ENCODE measurements at places on chromosomes 6 and 20. TPM values are rescaled to one million over a fixed set of nuclear protein-coding genes. Genes with fewer than 3 reads are reported as not detected.

DNA sequence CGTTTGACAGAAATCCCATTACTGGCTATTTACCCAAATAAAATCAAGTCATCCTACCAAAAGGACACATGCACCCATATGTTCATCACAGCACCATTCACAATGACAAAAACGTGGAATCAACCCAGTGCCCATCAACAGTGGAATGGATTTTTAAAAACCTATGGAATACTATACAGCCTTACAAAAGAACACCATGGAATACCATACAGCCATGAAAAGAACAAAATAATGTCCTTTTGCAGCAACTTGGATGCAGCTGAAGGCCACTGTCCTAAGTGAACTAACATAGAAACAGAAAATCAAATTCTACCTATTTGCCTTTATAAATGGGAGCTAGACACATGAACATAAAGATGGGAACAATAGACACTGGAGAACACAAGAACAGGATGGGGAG, 17.4 kb upstream of the IPCEF1 start:
- peak overlapping the region; percentile 48 for H3K27ac ChIP-seq
- DNase-seq = no peak
- H3K27me3 ChIP-seq = no peaks in the 10 kb centered on the region
- H3K36me3 ChIP-seq = no peaks in the 10 kb centered on the region
- H3K4me1 ChIP-seq = peaks cover 32% of the 10 kb centered on the region

- H3K36me3 ChIP-seq = no peaks in the 10 kb centered on the region
- no peak overlapping the region for H3K4me3 ChIP-seq
- no peaks in the 10 kb centered on the region for H3K4me1 ChIP-seq
- H3K27ac ChIP-seq = no peak overlapping the region
- DNase-seq = no peak
- H3K27me3 ChIP-seq = no peaks in the 10 kb centered on the region
These were observed 9.0 kb downstream of the OR2B6 start for GRCh38 chr6:27966044-27966443.

DNA sequence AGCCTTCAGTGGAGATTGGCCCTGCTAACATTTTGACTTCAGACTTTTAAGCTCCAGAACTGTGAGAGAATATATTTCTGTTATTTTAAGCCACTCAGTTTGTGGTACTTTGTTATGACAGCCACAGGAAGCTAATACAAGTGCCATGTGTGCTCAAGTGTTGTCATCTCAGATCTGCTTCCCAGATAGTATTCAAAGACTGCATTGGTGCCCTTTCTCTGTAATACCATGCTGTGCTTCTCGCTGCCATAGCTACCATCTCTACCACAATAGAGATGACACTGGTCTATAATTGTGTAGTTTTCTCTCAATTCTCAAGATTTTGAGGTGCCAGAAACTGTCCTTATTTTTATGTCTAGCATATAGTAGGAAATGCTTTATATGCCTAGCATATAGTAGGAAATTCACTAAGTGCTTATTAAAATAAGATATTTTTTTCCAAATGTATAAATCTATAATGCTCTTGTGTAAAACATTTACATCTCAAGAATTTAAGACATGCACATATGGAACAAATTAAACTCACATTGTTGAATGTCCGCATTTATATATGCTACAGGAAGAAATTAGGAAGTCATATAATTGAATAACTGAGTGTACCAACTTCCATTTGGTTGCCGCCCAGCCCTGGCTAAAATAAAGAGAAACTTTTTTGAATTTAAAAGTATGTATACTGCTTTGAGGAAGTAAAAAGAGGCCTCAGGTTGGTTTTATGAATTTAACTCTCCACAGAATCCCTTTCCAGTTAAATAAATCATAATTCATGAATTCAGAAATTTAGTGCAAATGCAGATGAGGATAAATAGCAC, 77.6 kb downstream of the TPBG start:
- DNase-seq = no peak
- H3K4me3 ChIP-seq = no peak overlapping the region
- no peak overlapping the region for H3K27ac ChIP-seq

USP49 gene
- 18.5 TPM for total RNA-seq

TGM3 gene
- total RNA-seq = not detected

ARMH2 gene
- total RNA-seq = not detected

- H3K27ac ChIP-seq = no peak overlapping the region
- no peak overlapping the region for H3K4me3 ChIP-seq
- DNase-seq = no peak
- no peaks in the 10 kb centered on the region for H3K27me3 ChIP-seq
- no peaks in the 10 kb centered on the region for H3K36me3 ChIP-seq
- H3K4me1 ChIP-seq = no peaks in the 10 kb centered on the region
These were observed 58.2 kb upstream of the SYNDIG1 start for GRCh38 chr20:24411003-24411833.

DNA sequence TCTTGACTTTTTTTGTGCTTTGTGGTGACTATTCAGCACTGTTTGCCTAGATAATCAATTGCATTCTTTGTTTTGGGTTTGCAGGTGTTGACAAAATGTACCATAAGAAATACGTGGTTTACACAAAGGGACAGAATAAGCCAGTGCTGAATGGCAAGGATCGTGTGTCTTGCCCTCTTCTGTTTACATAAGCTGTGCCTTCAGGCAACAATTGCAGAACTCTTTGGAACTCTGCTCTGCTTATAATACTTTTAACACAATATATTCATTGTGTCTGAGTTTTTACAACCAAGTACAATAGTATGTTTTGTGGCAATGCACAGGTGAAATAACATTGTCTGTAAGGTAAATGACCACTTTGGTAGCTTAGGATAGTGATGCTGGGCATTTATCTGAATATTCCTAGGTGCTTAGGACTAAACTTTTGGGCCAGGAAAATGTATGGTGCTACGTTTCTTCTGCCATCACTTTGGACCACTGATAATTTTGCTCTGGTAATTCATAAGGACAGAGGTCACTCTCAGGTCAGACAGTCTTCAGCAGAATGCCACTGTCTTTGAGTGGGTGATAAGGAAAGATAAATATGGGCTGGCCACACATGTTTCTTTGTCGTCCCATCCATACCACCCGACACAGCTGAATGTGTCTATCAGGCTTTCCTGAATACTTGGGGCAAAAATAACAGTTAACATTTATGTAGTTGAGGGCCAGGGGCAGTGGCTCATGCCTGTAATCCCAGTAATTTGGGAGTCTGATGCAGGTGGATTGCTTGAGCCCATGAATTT, 344.6 kb upstream of the IMPG1 start:
- DNase-seq = no peak
- H3K27me3 ChIP-seq = no peaks in the 10 kb centered on the region
- no peaks in the 10 kb centered on the region for H3K36me3 ChIP-seq
- H3K27ac ChIP-seq = no peak overlapping the region

GRCh38 chr6:156912431-156912830, 135.3 kb downstream of the ARID1B start:
- no peaks in the 10 kb centered on the region for H3K36me3 ChIP-seq
- no peaks in the 10 kb centered on the region for H3K27me3 ChIP-seq
- H3K4me3 ChIP-seq = no peak overlapping the region
- no peak overlapping the region for H3K27ac ChIP-seq
- no peaks in the 10 kb centered on the region for H3K4me1 ChIP-seq

GRCh38 chr6:113776998-113777397, 80.1 kb upstream of the MARCKS start:
- H3K36me3 ChIP-seq = no peaks in the 10 kb centered on the region
- no peaks in the 10 kb centered on the region for H3K27me3 ChIP-seq
- H3K4me3 ChIP-seq = no peak overlapping the region
- H3K27ac ChIP-seq = peak overlapping the region; percentile 93
- H3K4me1 ChIP-seq = peaks cover 38% of the 10 kb centered on the region

Data from Caco-2 (cell line).